ENCODE measurements at places on chromosomes 7 and 10. TPM values are rescaled to one million over a fixed set of nuclear protein-coding genes. Genes with fewer than 3 reads are reported as not detected.

- no peaks in the 10 kb centered on the region for H3K36me3 ChIP-seq
- no peak for DNase-seq
- no peaks in the 10 kb centered on the region for H3K4me1 ChIP-seq
- H3K27ac ChIP-seq, result no peak overlapping the region
Measured at GRCh38 chr10:131211146-131211545, 100.4 kb downstream of the TCERG1L start.

DNA sequence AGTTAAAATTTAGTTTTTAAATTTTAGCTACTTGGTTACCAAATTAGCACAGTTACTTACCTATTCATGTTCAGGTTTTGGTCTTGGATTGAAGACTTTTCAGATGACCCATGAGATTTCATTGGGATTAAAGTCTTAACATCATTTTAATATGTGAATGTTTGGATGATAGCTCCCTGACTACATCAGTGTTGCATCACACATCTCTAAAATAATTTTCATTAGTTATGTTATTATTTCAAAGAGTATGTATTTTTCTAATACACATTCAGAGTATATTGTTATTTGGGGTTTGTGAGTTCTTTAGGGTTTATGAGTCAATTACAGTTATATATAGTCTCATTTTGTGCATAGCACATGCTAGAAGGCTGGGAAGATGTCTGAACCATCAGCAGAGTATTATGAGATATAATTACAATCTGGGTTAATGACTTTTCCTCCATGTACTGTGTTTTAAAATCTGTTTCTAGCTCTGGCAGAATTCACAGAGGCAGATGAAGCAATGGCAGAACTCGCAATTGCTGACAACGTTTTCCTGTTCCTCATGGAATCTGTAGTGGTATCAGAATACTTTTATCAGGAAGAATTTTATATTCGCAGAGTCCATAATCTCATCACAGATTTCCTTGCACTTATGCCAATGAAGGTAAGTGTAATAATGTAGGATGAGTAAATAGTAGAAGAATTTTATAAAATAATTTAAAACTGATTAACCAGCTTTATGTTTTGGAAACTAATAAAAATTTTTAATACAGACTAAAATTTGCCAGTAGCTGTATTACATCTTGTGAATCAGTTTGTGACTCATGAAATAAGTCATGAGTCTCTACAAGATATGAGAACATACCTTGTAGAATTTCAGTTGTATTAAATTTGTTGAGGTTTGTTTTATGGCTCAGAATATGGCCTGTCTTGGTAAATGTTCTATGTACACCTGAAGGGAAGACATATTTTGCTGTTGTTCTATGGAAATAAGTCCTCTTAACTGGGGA lies 26.9 kb downstream of the NUP205 start:
- no peak for DNase-seq
- no peaks in the 10 kb centered on the region for H3K27me3 ChIP-seq
- H3K36me3 ChIP-seq, result peaks cover 23% of the 10 kb centered on the region
- no peaks in the 10 kb centered on the region for H3K4me1 ChIP-seq
- no peak overlapping the region for H3K4me3 ChIP-seq

- H3K27ac ChIP-seq, result no peak overlapping the region
- DNase-seq, result no peak
- H3K4me1 ChIP-seq, result no peaks in the 10 kb centered on the region
- H3K27me3 ChIP-seq, result no peaks in the 10 kb centered on the region
- H3K4me3 ChIP-seq, result no peak overlapping the region
Measured at GRCh38 chr10:119620241-119621077, 23.7 kb upstream of the TIAL1 start.

- peak overlapping the region; percentile 79 for H3K4me3 ChIP-seq
- H3K27ac ChIP-seq, result peak overlapping the region; percentile 96
- DNase-seq, result no peak
- no peaks in the 10 kb centered on the region for H3K27me3 ChIP-seq
Measured at GRCh38 chr10:51699145-51699474, 285 bp downstream of the CSTF2T start.

The CTNNA3 gene
- 1.2 TPM for total RNA-seq

The CPXM2 gene
- total RNA-seq, result 348 TPM

The SLC18A3 gene
- not detected for total RNA-seq

Measured in thoracic aorta (tissue), 2 donors.